ENCODE measurements at places on chromosomes 6 and 20.

DNA sequence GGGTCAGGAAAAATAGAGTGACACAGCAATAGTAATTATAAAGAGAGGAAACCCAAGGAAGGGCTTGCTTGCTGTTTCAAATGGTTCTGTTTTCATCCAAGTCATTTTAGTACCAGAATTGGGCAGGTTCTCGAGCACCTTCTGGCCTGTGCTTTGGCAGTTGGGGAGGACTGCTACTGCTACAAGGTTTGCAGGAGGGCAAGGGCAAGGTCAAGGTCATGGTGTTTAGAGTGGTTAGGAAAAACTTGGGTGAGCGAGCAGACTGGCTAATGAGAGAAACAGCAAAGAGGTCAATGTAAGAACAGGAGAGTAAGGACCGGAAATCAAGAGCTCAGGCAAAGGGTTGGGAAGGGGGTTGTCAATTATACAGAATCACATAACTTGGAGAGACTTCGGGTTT is 164.5 kb downstream of the CDK19 start:
- DNase-seq = no peak

DNA sequence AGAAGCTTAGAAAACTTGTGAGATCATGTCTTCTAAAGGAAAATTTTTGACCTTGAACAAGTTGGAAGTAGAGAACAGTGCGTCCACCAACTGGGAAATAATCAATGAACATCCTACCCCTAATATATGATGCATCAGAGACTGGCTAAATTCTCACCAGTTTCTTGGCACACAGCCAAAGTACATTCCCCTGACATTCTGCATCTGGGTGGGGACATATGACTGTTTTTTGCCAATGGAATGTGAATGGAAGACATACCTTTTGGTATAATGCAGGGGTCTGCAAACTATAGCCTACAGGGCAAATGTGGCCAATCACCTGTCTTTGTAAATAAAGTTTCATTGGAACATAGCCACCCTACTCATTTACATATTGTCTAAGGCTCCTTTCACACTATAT is 84.7 kb downstream of the HAO1 start:
- DNase-seq = peak; percentile 8

DNA sequence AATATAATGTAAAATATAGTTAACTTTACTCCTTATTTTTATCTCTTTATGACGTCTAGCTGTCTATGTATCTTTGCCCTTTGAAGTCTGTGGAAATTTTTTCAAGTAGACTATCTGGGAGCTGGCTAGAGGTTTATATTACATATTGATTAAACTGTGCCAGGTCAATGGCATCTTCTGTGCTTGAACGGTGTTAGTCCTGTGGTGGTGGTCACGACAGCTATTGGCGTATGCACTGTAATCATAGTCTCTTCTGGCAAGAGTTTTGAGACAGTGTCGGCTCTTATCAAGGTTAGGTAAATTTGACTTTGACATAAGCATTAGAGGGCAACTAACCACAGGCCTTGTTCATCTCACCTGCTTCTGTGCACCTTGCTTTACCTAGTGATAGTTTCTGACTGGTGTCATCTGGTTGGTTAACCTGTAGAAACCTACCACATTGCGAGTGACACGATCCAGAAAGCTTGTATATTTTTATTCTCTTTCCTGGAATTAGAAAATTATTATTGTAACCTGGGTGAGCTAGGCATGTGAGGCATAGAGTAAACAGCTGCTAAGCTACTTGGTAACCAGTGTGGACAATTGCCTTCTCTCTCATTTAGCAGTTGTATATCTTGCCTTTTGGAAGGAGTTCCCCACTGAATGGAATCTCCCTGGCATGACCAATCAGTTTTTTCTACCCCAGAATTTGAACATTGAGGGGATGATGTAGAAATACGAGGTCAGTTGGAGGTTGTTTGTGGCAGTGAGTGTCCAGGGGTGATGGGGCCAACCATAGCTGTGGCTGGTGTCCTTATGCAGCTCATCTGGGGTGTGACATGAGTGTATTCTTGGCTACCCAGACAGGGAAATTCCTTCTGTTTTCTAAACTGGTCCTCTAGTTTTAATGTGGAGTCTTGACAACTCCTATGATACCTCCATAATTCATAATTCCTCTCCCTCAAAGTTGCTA is 45.9 kb downstream of the SH3BGRL2 start:
- peak; percentile 2 for DNase-seq

- no peak for DNase-seq
These were observed 579 bp upstream of the BPHL start for GRCh38 chr6:3117912-3118352.

GRCh38 chr6:104531646-104532045 is 328.1 kb downstream of the HACE1 start:
- no peak for DNase-seq

DNA sequence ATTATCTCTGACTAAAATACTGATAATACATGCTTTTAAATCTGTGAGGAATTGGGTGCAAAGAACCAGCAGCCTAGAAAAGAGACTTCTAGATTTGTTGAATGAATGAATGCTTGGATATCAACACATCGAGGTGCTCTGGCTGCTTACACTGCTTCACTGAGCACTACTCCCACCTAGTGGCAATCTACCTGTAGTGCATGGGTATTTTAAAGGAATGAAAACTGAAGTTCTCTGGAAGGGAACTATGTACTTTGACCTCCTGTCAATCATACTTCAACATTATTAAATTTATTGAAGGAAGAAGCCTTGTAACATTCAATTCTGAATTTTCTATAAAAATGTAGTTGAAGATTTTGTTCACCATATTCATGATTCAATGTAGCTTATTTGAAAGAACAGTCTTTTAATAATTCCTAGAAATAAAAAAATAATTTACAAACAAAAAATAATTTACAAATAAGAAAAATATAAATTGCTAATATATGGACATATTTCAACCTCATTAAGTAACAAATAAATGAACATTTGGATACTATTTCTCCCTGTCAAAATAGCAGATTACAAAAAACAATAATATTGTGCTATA is 111.2 kb upstream of the MMS22L start:
- peak; percentile 69 for DNase-seq

- no peak for DNase-seq
These were observed 314.6 kb downstream of the ZFAND3 start for GRCh38 chr6:38133932-38134703.

DNA sequence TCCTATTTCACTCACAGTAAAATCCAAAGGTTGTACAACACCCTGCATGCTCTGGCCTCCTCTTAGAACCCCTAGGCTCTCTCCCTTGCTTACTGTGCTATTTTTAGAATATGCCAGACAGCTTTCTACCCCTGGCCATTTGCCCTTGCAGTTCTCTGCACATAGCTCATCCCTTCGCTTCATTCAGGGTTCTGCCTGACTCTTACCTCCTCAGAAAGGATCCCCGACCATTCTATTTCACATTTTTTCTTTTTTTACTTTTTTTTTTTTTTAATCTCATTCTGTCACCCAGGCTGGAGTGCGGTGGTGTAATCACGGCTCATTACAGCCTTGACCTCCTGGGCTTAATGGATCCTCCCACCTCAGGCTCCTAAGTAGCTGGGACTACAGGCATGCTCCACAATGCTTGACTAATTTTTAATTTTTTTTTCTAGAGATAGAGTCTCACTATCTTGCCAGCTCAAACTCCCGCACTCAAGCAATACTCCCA is 33.6 kb downstream of the COMMD7 start:
- DNase-seq = no peak

- DNase-seq = no peak
These were observed 46.3 kb downstream of the NRN1 start for GRCh38 chr6:5960456-5960855.

DNA sequence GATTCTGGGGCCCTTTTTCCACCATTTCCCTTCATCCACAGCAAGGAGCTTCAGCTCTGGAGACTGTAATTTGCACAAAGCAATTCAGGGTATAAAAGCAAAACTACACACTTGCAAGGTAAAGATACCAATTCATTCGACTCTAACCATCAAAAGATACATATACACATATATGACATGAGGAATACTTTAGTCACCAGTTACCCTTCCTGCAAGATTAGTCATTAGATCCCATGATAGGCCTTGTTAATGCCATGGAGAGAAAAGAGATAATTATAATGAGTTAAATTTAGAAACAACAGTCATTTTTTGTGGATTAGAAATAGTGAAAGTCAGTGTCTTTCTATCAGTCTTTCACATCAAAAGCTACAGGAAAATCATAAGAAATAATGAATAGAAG is 204.2 kb downstream of the KCNQ5 start:
- DNase-seq = peak; percentile 77

DNA sequence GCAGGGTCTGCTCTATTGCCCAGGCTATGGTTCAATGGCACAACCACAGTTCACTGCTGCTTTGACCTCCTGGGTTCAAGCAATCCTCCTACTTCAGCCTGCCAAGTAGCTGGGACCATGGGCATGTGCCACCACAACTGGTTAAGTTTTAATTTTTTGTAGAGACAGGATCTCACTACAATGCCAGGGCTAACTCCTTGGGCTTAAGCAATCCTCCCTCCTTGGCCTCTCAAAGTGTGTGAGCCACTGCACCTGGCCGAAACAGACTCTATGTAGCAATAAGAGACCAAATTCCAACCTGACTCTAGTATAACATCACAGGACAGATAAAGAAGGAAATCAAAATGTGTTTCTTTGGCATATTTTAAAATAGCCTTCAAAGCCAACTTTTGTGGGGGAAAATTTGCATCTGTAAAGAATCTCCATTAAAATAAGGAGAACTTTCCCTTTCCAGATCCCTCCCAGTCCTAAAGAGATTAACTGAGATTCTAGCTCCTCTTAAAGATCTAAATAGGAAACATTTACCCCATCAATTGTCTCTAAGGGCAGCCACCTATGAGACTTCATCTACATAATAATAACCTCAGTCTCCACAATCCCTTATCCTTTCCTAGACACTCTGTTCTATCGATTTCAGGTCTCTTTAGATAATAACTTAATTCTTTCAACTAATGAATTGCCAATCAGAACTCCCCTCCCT is 94.7 kb upstream of the PLCB4 start:
- DNase-seq = no peak

- DNase-seq = no peak
These were observed 11.6 kb upstream of the ASCC3 start for GRCh38 chr6:100892693-100893092.

DNA sequence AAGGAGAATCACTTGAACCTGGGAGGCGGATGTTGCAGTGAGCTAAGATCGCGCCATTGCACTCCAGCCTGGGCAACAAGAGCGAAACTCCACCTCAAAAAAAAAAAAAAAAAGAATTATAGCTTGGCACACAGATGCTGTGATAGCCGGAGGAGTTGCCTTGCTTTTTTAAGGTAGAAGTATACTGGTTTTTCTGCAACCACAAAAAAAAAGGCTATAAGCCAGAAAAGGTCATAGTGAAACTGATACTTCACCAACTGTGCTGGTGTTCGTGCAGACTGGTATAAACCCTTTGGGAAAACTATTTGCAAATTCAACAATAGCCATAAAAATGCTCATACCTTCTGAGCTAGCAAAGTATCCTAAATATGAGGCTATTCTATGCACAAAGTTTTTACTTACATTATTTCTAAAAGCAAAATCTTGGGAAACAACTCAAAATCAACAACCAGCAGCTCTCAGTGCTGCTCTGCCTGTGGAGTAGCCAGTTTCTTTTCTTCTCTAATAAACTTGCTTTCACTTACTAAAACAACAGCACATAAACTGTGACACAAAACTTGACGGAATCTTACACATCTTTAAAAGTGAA is 44.0 kb downstream of the B4GALT5 start:
- DNase-seq = no peak

- peak; percentile 30 for DNase-seq
These were observed 27.8 kb upstream of the VGLL2 start for GRCh38 chr6:117237561-117237960.

DNA sequence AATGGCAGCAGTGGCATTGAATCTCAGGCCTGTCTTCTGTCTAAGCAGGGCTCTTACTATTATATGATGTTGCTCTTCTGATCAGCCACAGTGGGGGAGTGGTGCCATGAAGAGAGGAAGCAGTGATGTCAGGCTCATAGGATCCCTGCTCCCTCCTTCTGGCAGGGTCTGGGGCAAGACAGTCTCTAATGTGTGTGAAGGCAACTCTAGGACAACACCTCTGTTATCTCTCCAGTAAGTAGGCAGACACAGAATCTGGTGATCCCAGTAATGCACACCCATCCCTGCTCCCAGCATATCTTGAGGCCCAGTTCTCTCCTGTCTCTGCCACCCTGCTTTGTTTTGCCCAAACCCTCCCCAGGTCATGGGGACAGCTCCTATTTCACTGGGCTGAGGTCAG is 8.8 kb downstream of the C20orf202 start:
- DNase-seq = no peak

DNA sequence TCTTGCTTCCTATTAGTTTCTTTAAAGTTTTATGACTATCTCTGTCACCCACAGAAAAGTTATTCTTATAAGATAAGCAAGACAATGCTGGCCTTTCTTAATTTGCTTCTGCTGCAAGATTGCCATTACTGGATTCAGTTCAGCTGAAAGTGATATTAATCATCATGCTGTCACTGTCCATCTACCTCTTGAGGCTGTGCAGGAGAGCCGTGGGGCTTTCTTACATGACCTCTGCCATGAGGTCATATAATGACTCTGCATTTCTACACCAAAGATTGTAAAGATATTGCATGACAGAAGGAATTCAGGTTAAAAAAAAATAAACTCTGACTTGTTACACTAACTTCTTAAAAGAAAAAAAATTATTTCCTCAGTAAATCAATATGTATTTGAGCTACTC is 106.9 kb downstream of the TRDN start:
- no peak for DNase-seq

GRCh38 chr20:10790013-10790412 is 116.2 kb upstream of the JAG1 start:
- DNase-seq = no peak

DNA sequence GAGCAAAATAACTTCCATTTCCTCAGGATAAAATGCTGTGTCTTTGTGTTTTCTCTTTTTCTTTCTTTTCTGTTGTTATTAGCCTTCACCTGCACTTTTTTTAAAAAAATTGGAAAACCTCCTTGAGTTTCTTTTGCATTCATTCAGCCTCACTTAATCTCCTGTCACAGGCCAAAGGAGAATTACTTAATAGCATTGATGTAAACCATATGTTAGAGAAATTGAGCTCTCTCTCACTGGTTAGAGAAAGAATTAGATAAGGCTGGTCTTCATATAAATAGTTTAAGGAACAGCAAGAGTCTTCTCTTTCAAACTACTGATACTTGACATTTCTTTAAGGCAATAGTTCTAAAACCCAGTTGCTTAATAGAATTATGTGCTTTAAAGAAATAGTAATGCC is 564.2 kb downstream of the TFAP2B start:
- DNase-seq = no peak

GRCh38 chr6:166671434-166672081 is 44.5 kb upstream of the RPS6KA2 start:
- DNase-seq = no peak

GRCh38 chr20:16612706-16613105 is 39.5 kb upstream of the KIF16B start:
- no peak for DNase-seq
